ENCODE measurements at places on chromosomes 2 and 18. TPM values are rescaled to one million over a fixed set of nuclear protein-coding genes. Genes with fewer than 3 reads are reported as not detected.

- DNase-seq: no peak
These were observed 39.9 kb upstream of the SMAD7 start for GRCh38 chr18:48990481-48991318.

DNA sequence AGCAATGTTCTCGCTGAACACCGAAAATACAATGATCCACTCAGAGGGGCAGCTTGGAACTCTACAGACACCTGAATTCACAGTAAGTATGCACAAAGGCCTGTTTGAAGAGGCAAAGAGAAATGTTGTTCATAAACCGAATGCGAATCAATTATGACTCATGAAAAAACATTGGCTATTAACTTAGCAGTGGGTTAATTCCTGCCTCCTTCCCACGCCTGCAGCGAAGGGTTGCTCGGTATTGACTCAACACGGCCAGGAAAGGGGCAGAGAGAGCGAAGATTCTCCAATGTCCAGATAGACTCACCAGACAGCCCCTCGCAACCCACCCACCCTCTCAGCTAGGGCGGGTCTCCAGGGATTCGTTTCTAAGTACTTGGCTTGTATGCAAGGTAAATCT, 9.4 kb downstream of the CRACDL start:
- DNase-seq: no peak

- DNase-seq: no peak
These were observed 13.3 kb downstream of the MBP start for GRCh38 chr18:77119101-77119850.

DNA sequence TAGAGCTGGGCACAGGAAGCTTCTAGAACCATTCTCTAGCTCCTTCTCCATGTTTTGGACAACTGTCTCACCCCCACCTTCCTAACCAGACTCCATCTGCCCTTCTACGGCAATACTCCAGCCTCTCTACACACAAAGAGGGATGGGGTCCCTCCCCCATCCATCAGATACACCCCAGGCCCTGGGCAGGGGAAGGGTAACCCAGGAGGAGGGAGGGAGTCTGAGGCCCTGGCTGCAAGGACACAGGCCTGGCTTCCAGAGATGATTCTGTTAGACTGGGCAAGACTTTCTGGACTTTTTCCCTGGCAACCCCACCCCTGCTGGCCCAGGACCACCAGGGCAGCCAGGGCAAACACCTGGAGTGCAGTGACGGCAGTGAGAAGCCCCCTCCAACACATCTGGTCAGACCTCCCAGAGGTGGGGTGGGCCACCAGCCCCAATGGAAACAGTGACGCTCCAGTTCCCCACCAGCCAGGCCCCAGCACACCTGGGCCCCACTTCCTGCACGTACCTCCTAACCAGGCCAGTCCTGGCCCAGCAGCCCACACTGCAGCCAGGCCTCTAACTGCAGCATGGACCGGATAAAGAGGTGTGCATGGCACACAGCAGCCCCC, 6.5 kb downstream of the CYP26B1 start:
- peak; percentile 43 for DNase-seq

DNA sequence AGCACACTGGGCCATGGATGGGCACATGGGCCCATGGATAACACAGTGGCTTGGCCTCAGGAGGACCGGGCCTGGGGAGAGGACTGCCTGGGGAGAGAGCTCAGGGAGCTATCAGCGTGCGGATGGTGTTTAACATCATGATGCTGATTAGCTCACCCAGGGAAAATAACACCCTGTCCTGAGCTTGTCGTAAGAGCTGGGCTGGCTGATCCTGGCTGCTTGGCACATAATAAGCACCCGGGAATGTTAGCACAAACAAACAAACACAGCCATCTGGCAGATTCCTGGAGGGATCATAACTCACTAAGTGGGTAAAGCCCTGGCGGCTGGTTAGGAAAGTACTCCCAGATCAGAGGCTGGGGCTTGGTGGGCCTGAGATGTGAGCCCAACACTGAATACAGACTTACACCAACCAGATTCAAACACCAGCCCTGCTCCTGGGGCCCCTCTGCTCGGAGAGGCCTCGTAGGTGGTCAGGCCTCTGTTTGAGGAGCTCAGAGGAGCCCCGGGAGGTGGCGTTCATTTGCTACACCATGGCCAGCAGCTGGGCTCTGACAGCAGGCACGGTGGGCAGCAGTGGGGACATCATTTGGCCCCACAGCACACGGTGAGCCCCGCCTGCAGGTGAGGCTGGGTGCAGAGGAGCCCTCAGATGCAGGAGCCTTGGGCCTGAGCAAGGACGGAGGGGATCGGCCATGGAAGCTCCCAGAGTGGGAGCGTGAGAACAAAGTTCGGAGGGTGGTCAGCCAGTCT, 193.4 kb upstream of the HDAC4 start:
- no peak for DNase-seq

- no peak for DNase-seq
These were observed 20.1 kb upstream of the PTH2R start for GRCh38 chr2:208386541-208386940.

- no peak for DNase-seq
These were observed 220.2 kb upstream of the PIEZO2 start for GRCh38 chr18:11369556-11369955.

Gene CRACDL
- not detected for total RNA-seq

Gene FAM237A
- total RNA-seq: not detected

Gene COLEC11
- not detected for total RNA-seq

Gene SPP2
- total RNA-seq: not detected
